ENCODE measurements at places on chromosomes 12 and 14.

DNA sequence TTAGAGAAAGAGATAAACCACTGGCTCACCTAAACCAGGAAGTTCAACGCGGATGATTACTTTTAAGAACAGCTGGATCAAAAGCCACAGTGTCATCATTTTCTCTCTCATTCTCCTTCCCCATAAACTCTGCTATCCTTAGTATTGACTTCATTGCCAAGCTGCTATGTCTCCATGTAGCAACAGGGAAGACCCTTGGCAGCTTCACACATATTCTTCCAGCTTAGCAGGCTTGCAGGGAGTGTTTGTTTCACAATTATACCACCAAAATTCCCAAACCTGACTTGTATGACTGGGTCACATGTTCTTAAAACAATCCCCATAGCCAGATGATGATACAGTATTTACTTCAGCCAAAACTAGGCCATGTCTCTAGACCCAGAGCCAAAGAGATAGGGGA is 235.5 kb downstream of the PAWR start:
- no peak for DNase-seq

DNA sequence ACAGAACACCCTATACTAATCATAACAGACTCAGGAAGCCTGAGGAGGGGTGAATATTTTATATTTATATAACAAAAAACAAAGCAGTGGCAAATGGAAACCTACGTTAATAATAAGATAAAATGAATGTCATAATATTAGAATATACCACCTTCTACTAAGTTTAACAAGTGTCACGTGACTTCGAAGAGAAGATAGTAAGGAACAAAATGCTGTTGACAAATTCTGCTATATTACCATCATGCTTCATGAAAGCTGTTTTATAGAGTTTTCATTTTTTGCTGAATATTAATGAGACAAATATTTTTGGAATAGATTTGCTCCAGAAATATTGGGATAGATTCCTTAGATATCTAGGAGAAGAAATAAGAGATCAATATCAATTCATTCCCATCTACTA is 450.6 kb upstream of the DCN start:
- no peak for DNase-seq

DNA sequence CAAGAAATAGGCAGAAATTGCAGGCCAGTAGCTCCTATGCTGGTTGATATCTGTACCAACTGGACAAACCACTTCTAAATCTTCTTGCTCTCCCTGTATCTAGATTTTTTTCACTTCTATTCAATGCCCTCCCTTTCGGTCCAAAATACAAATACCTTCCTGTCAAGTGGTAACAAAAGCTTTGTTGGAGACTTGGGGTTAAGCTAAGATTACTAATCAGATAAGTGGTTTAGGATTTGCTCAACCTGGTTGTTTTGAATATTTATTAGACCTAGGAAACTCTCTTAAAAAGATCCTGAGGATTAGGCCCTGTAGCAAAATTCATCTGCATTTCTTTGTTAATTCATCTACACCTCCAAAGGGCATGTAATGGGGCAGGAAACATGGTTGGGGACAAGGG is 410.1 kb downstream of the NAV3 start:
- DNase-seq, result no peak

- DNase-seq, result no peak
Measured at GRCh38 chr12:29346769-29347421, 34.1 kb downstream of the ERGIC2 start.

GRCh38 chr14:80776657-80777056 is 164.9 kb downstream of the CEP128 start:
- DNase-seq, result no peak

DNA sequence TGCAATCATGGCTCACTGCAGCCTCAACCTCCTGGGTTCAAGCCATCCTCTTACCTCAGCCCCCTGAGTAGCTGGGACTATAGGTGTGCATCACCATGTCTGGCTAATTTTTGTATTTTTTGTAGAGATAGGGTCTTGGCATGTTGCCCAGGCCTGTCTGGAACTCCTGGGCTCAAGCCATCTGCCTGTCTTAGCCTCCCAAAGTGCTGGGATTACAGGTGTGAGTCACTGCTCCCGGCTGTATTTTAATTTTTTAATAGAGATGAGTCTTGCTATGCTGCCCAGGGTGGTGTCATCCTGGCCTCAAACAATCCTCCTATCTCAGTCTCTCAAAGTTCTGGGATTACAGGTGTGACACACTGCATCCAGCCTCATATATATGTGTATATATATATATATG is 31.7 kb upstream of the GPRC5A start:
- no peak for DNase-seq

- DNase-seq, result no peak
Measured at GRCh38 chr14:74239848-74240793, 872 bp downstream of the VSX2 start.

DNA sequence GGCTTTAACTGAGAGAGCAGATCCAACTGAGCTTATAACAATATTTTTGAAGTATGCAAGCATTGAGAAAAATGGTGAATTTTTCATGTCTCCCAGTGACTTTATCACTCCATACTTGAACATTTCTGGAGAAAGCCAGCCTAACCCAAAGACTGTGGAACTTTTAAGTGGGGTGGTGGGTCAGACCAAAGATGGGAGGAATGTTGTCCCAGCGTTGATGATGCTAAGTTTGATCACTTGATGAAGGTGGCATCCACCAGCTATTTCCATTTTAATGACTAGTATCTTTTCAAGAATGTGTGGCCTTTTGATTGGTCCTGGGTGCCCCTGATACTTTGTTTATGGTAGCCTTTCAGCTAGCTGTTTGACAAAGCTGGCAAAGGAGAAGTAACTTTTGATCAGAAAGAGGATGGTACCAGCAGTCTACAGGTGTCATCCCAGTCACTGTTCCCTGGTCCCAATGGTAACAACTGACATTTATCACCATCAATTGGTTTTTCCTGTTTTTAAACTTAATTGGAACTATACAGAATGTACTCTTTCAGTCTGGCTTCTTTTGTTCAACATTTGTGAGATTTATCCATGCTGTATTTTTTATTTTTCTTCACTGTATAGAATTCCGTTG is 14.2 kb downstream of the SINHCAF start:
- no peak for DNase-seq

DNA sequence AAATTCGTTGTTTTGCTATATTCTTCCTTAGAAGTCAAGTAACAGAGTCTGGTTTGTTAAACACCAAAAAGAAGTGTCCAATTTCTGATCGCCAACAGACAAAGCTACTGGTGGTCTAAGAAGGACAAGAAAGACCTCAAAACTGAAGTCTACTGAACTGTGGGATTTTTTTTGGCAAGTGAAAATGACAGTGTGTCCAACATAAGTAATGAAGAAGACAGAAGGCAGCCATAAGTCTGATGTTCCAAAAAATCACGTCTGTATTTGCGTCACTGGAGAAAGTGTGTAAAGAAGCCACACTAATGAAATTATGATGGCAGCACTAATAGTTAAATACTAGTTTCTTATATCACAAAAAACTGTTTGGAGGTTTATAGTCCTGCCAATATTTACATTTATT is 32.6 kb downstream of the WASHC3 start:
- DNase-seq, result no peak

- no peak for DNase-seq
Measured at GRCh38 chr14:22255017-22255950, 333.7 kb downstream of the DAD1 start.

DNA sequence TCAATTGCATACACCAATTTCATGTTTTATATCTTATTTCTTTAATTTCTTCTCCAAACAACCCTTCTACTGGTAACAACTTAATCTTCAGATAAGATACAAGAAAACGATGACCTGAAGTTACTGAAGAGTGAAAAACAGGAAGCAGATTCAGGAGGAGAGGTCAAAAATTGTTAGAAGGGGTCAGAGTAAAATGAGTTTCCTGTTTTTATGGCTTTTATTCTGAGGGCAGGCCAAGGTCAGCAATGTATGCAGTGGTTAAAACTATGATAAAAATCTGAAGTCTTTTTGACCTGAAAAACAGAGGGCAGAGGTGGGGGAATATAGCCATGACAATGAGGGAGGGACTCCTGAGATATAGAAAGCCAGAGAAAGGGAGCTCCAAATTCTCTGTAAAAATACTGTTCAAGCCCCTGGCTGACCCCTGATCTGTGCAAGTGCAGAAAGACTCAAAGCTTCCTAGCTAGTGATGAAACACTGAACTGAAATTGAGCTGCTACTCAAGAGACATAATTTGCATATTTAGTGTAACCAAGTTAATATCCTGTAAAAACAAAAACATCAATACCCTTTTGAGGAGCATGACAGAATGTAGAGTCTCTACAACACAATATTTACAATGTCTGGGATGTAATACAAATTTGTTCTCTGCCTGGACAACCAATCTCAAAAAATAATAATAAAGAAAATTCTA is 514.3 kb upstream of the SEL1L start:
- no peak for DNase-seq

DNA sequence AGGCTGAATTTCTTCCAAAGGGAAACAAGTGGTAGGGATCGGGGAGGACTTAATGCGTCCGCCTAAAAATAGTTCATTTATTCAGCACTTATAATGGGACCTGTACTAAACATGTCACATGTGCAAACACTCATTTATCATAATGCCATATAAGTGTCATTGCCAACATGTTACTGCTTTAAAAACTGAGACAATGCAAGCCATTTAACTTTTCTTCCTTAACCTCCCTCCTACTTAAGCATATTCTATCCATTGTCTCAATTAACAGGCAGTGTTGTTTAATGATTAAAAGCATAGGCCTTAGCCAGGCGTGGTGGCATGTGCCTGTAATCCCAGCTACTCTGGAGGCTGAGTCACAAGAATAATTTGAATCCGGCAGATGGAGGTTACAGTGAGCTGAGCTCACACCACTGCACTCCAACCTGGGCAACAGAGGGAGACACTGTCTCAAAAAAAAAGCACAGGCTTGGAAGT is 13.5 kb upstream of the SCFD1 start:
- no peak for DNase-seq

DNA sequence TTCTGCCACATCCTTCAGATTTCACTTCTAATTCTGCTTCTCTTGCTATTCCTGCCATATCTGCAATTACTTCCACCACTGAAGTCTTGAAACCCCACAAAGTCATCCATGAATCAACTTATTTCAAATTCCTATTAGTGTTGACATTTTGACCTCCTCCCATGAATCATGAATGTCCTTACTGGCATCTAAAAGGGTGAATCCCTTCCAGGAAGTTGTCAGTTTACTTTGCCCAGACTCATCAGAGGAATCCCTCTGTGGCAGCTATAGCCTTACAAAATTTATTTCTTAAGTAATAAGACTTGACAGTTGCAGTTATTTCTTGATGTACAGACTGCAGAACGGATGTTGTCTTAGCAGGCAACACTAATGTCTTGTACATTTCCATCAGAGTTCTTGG is 162.9 kb downstream of the PCNX1 start:
- DNase-seq, result no peak

DNA sequence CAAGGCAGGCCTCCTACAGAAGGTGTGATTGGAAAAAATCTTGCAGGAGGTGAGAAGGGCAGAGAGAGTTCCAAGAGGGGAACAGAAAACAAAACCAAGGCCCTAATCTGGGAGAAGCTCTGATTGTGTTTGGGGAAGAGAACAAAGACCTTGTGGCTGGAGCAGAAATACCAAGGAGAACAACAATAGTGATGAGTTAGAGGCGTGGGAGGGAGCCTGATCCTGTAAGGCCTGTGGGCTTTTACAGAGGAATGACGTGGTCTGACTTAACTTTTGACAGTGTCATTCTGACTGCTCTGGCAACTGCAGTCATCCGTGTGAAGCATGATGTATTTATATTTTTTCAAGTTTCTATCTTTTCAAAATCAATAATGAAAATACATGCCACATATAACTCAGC is 200.6 kb downstream of the ANO4 start:
- DNase-seq, result no peak

- no peak for DNase-seq
Measured at GRCh38 chr12:84464616-84465015, 448.0 kb downstream of the SLC6A15 start.

- no peak for DNase-seq
Measured at GRCh38 chr14:44732144-44732543, 225.1 kb upstream of the FSCB start.

DNA sequence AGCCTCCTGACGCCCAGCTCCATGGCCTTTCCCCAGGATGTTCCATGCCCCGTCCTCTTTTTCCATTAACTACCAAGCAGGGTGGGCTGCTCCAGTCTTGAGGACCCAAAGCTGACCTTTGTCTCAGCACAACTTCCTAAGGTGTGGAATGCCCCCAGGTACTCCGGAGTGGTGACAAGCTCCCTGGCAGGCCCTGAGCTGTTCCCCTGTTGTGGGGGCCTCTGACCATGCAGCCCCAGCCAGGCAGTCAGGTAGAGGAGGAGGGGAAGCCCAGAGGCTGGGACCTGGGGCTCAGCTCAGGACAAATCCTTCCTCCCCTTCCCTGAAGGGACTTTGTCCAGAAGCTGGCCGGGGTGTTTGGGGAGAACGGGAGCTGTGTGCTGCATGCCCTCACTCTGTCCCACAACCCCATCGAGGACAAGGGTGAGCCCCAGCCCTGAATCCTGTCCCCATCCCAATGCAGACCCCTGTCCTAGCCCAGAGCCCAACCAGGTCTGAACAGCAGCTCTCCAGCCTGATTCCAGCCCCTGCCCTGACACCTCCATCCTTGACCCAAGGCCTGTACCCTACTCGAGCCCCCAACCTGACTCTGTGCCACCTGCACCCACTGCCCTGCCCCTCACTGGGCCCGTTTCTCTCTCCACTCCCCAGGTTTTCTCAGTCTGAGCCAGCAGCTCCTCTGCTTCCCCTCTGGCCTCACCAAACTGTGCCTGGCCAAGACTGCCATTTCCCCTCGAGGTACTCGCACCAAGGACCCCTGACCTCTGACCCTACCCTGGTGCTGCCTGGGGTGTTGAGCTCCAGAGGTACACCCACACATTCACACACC is 4.4 kb downstream of the CARMIL3 start:
- no peak for DNase-seq

DNA sequence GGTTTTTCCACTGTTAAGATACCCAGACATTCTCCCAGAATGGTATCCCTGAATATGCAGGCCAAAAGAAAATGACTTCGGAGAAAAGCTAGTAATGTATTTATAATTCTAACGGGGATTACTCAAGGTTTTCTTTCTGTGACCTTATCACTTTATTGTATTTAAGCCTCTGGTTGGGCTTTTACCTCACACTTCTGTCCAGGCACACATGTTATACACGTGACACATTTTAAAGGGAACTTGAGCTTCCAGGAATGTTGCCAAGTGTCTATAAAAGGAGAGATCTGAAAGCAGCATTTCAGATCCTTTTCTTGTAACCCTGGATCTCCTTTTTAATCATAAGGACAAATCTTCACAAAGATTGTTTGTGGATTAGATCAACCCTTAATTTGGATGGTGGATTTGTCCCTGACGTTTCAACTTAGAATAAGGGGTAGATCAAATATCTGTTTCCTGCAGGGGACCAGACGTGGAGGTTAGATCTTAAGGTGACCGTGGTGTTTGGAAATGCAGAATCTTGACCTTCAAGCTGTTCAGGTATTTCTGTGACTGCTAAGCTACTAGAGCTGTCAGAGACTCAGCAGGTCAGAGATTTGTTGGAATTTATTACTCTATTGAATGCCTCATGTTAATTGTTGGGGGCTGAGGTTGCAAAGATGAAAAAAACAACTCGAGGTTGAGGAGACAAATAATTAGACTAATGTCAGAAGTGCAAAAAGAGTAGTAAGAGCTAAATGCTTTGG is 1.5 kb downstream of the CIPC start:
- no peak for DNase-seq

GRCh38 chr12:64451687-64452558 is at the start of gene TBK1:
TSS of gene TBK1 (plus strand) at chr12:64452120. CDS start at chr12:64455871, 3,751 bp downstream.
- DNase-seq, result peak; percentile 56

- DNase-seq, result no peak
Measured at GRCh38 chr12:51200806-51201205, 17.1 kb downstream of the POU6F1 start.

All from stimulated activated CD8-positive, alpha-beta memory T cell treated with anti-CD3 and anti-CD28 coated beads, Interleukin-15, amount 100 ng/mL, for 24 hours (primary cell).